ENCODE measurements at places on chromosomes 11 and 22.

DNA sequence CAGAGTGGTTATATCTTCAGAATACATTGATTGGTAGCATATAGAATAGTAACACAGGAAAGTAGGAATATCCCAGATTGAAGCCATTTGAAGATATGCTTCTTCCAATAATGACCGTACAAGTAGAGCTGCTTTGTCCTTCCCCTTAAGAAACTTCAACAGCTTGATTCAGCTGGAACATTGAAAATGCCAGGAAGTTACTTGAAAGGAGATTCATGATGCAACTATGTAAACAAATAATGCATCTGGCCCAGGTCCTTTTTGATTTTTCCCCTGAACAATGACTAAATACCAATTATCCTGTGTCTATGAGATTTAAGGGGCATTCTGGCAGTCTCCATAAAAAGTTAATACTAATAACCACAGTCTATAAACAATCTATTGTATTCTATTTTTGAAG, 3.0 kb downstream of the DKK3 start:
- DNase-seq = no peak

DNA sequence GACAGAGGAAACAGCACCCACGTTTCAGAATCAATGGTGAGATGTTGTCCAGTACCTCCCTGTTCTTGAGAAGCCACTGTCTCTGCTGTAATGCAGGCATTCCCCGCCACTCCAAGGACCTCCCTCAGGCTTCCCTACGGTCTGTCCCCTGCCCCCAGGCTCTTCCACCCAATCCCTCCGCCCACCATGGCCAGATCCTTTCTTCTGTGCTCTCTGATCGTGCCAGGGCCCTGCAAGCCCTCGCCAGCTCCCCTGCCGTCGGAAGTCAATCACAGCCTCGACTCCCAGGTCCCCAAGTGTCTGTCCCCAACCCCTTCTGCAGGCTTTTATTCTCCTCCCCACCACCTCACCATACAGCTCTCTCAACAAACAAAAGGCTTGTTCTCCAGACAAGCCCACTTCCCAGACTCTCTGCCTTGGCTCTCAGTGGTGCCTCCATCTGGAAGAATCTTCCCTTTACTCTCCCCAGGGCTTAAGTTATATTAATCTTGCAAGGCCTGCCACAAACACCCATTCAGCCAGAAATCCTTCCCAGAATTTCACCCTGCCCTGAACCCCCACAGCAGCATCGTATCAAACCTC, 13.7 kb downstream of the SCN4B start:
- DNase-seq = no peak

DNA sequence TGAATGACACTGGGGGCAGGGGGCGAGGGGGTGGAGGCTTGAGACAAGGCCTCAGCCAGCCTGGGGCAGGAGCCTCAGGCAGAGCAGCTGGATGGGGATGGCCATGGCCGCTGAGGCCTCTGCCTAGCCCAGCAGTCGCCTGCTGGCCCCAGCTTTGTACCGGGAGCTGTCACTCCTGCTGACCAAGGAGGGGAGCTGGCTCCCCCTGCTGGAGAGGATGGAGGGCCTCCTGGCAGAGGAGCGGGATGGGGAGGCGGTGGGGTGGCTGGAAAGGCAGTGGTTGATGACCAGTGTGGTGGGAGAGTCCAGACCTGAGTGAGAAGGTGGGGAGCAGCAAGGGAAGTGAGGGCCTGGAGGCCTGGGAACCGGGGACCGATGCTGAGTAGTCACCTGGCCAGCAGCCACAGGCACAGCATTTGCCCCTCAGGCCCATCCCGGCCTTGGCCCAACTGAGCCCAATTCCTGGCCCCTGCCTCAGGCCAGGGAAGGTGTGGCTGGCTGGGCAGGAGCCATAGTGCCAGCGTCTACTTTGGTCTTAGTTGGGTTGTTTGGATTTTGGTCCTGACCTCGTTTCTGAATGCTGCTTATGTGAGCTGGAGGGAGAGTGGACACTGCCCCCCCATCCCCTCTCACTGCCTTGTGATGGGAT, 6.0 kb upstream of the SUSD2 start:
- peak; percentile 69 for DNase-seq

DNA sequence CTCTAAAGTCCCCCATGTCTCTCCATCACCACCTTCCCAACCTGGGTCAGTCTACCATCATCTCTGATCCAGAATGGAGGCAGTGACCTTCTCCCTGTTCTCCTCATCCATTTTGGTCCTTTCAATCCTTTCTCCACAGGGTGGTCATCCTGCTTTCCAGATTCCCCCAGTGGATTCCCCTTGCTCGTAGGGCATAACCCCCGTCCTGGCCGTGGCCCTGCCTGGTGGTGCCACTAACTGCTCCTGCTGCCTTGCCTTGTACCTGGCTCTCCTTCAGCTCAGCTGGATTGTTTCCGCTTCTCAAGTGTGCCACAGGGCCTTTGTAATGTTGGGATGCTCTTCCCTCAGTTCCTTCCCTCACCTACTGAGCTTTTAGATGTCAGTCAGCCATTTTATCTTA, 81.6 kb downstream of the MYO7A start:
- DNase-seq = no peak

GRCh38 chr11:9796266-9796665, 132.4 kb downstream of the SWAP70 start:
- DNase-seq = no peak

GRCh38 chr11:116787786-116788486, at the start of gene ZPR1:
Gene ZPR1, minus strand, starts transcription at chr11:116788023. Its CDS starts 33 bp downstream, at chr11:116787990.
- DNase-seq = peak; percentile 79

DNA sequence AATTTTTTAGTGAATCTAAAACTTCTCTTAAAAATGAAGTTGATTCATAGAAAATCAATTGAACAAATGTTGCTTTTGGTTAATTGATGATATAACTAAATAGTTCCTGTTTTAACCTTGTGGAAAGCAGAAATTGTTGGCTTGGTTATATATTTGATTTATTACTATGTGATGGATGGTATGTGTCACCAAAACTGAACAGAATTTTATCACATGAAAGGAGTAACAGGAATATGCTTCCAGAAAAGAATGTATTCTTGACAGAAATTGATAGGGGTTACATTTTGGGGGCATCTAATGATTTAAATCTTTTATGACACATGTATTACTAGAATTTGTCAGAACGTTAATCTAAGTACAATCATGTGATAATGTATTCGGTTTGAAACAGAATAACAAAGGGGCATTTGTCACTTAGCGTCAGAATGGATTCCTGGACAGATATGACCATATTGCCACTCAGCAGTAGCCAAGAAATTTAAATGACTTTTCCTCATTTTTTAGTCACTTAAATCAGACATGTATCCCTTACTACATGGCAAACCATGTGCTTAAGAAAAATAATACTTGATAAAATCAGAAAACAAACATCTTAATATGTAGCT, 295.2 kb downstream of the GRM5 start:
- DNase-seq = no peak

- DNase-seq = peak; percentile 39
Observed at GRCh38 chr22:24503137-24503842, 8.2 kb downstream of the UPB1 start.

DNA sequence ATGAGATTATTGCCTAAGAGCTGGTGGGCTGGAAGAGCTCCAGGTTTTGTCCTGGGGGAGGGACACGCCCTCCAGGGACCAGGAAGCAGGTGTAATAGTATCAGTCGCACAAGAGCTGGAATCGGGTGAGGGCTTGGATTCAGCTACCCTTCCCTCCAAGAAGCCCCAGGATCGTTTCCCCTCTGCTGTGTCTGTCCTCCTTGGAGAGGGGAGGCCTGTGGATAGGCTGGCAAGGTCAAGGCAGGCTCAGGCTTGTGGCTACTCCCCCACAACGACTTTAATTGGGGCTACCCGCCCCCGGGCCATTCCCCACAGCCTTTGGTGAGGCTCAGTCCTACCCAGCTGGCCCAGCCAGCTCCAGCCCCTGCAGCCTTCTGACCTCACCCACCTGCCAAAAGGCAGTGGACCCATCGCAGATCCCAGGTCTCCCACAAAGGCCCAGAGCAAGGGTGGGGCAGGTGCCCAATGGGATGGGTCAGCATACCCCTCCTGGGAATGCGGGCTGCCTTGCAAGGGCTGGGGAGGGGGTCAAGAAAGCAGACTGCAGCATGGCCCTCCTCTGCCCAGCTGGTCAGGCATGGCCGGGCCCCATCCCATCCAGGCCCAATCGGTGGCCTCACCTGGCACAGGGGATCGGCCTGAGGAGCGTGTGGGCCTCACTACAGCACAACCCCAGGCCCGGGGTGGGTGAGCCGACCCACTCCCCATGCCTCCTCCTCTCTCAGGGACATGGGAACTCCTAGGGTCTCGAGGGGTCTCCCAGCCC, 1.0 kb downstream of the CTSD start:
- no peak for DNase-seq

GRCh38 chr11:26976389-26976788, 17.5 kb upstream of the FIBIN start:
- DNase-seq = no peak

GRCh38 chr22:17890892-17891291, 116.6 kb upstream of the BID start:
- DNase-seq = no peak

DNA sequence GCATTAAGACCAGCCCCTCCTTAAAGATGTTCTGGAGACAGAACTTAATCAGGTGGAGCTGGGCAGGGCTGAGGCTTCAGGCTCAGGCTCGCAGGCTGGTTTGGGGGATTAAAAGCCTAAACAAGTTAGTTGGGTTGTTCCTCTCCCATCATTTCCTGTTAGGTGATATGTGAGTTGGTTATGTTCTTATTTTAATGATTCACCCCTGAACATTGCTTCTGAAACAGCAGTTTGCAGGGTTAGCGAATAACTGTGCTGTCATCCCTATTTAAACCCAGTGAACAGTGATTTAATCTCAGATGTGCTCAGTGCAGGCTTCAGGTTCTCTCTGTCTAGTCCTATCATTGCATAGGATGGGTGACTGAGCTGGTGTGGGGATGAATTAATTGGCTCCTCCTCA, 47.4 kb upstream of the BIRC3 start:
- peak; percentile 39 for DNase-seq

DNA sequence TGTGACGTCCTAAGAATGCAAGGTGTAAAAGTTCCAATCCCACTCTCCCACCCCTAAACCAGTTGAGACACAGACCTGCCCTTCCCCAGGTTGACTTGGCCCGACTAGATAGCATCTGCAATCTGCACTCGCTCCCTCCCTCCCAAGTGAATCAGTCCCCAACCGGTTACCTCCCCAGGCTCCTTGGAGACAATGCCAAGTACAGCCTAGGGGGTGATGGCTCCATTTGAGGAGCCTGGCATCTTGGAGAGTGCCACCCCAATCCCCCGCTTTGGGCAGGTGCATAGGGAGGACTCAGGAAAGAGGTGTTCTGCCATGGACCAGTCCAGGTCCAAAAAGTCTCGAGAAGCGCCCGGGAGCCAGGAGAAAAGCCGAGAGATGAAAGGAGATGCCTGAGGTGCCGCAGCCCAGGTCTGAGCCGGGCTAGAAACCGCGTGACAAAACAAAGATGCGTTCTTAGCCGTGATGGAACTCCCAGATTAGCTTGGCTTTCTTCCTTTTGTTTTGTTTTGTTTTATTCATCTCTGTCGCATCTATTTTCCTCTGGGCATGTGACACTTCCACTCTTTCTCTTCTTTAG, 18.7 kb upstream of the SNX32 start:
- no peak for DNase-seq

- peak; percentile 92 for DNase-seq
Observed at GRCh38 chr11:46936138-46937110, at the start of gene CSTPP1. Gene CSTPP1, plus strand, starts transcription at chr11:46936761. Its CDS starts 45 bp downstream, at chr11:46936806.

DNA sequence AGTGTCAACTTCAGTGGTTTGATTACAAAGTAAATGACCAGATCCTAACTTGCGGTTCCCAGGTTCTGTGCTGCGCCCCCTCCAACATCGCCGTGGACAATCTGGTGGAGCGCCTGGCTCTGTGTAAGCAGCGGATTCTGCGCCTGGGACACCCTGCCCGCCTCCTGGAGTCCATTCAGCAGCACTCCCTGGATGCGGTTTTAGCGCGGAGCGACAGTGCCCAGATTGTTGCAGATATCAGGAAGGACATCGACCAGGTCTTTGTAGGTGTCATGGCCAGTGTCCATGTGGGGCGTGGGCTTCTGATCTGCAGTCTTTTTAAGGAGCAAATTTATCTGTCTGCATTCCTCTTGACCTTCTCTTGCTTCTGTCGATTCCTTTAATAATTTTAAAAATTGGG, 11.1 kb downstream of the IGHMBP2 start:
- DNase-seq = no peak

- no peak for DNase-seq
Observed at GRCh38 chr22:47596176-47596690, 833.8 kb downstream of the TBC1D22A start.

- no peak for DNase-seq
Observed at GRCh38 chr11:16969010-16969999, 44.9 kb downstream of the PLEKHA7 start.

DNA sequence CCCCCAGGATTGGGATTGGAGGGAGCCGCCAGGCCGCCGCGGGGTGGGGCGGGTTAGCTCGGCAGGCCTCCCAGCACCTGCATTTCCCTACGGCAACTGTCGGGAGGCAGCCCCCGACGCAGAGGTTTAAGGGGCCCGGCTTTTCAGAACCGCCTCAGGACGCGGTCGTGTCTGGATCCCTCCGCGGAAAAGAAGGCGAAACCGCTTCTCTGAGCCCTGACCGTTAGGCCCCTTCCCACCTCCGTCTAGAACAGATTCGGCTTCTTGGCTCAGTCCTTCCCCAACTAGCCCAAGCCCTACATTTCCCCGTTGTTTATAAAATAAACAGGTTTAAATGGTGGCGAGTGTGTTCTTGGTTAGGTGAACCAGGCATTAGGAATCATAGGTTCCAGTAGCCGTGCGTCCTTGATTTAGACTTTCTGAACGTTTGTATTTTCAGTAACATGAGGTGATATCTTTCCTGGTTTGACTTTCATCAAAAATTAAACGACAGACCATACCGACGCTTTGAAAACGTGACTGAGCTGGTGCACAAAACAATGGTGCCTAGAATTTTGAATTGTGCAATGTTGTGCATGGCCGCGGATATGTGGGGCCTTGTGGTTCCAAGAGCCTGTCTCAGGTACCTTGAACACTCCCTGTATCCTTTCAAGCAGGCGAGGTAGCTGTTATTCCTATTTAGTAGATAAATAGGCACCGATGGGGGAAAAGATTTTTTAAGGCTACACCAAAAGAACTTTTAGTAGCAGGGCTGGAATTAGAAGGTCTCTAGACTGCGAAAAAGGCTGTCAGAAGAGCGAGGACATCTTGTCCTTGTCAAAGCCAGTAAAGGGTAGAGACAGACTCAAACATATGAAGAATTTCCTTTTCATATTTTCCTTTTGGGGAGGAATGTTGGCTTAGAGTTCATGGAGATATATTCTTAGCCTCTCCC, 1.2 kb upstream of the HSPA8 start:
- peak; percentile 64 for DNase-seq

DNA sequence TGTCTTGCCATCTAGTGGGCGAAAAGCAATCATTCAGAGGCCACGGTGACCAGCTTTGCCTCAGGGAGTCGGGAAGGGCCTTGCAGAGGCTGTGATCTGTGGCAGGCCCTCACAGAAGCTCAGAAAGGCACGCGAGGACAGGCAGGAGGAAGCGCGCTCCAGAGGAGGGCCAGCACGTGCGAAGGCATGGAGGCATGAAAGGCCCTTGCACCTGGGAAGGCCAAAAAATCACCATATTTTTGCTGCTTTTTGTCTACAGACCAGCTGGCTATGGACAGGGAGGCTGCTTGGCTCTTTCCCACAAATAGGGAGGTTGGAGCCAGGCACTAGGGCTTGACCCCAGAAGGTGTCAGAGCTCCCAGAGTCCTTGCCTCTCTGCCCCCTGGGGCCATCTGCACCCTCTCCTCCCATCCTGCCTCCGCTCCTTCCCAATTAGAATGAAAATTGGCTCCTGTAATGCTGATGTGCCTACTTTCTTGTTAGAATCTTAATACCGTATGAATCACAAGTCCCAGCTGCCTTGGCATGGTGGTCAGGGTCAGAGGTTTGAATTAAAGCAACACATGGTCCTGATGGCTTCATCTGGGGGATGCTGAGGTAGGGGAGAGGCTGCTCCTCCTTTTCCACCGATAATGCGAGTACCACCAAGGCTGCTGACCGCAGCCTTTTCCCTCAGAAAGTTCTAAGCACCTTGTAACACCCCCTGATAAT, 69.1 kb downstream of the FEZ1 start:
- no peak for DNase-seq

Data from RKO (cell line).